Karpas-422 (cell line): ENCODE measurements at places on chromosomes 6 and 20. TPM values are rescaled to one million over a fixed set of nuclear protein-coding genes. Genes with fewer than 3 reads are reported as not detected.

DNA sequence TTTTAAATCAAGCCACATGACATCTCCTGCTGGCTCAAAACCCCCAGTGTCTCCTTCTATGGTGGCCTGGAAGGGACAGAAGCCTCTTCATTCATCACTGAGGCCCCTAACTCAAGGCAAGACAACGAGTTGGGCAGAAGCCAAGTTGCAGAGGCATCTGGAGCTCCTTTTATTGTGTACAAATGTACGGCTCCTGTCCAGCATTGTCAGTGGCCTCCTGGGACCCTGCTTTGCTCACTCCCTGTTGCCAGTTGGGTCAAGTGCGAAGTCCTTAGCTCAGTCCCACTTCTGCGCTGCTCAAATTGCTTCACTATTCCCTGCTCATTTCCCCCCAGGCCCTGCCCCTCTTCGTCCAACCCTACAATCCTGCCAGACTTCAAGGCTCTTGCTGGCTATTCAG is 181.2 kb upstream of the PMEPA1 start:
- no peak for DNase-seq

- no peak for DNase-seq
Observed at GRCh38 chr20:382291-383115, 1.9 kb downstream of the TRIB3 start.

- DNase-seq: no peak
Observed at GRCh38 chr6:36847991-36848390, 8.7 kb upstream of the CPNE5 start.

- no peak for DNase-seq
Observed at GRCh38 chr6:107737397-107737793, 86.7 kb downstream of the SCML4 start.

DNA sequence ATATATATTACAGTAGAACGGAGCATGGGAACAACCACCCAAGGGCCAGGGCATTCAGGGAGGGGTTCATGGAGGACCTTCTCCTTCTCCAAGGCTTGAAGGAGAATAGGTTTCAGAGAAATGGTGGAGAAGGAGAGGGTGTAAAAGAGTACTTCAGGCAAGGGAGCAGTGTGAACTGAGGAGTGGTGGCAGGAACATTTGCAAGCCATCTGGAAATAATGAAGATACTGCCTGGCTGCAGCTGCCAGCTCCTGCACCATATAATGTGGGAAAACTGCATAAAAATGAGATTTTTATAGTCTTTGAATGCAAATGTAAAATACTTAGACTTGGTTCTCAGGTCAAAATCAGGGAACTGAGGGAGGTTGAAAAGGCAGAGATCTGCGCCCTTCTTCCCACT is 9.6 kb upstream of the DEFB121 start:
- no peak for DNase-seq

DNA sequence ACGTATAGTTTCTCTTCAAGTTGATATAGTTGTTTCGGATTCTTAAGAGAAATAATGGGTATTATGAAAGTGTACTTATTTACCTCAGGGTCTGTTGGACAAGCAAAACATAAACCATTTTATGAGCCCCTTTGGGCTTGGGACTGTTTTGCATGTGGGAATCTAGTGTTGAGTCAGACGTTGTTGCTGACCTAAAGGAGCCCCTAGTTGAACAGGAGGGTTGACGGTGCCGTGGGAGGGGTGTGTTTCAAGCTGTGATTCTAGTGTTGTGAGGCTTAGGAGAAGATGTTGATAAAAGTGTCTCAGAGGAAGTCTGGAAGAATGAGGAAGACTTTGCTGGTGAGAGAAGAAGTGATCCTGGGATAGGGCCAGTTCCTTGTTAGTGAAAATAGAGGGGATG is 140.0 kb downstream of the ARID1B start:
- DNase-seq: no peak

DNA sequence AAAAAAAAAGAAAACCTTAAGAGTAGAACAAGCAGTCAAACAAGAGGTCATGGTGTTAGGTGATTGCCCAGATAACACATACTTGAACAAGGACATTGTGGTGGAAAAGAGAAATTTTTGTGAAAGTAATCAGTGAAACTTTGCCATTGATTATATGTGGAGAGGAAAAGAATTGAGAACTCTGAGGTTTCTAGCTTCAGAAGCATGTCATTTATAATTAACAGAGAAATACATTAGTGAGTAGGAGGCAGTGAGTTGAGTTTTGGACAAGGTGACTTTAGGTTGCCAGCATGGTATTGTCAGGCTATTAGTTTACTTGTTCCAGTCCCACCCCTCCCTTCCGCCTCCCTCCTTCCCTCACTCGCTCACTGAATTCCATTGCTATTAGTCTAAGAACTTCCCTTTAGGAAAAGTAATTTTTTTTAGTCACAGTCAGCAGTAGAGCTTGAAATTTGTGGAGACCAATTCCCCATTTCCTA is 17.2 kb downstream of the TAB2 start:
- DNase-seq: no peak

DNA sequence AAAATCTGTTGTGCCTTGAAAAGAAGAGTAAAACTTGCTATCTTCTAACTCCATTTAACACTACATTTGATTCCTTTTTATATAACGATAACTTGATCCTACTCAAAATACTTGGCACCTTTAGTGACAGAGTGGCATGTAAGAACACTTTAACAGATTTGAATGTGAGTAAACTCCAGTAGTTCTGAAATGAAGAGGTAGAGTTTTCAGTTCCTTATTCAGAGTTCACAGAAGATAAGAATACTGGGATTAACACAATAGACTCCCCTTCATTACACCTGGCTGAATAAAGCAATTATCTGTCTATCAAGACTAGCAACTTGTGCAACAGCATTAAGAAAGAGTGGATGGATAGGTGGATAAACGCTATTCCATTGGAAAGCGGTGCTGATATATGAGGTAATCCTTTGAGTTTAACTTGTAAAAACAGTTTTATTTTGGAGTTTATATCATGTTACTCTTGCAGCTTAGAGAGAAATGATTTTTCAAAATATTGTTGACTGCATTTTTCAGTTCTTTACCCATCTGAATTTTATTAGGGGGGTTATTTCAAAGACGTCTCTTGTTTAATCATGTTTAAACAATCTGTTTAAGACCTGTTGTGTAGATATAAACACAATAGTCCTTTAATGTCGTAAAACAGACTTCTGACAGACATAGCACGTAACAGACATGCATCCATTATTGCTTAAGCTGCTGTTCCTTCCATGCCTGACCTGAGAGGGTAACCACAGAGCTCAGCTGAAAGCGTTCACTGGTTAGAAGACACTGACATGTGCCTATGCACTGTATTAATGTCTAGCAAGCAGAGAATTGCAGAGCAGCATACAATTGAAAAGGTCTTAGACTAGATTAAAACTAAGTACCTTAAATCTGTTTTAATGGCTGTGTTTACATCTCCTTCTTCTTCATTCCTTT is 102.4 kb upstream of the SUPT3H start:
- no peak for DNase-seq

GRCh38 chr6:75142721-75143120 is 63.1 kb downstream of the COL12A1 start:
- no peak for DNase-seq

The ZSCAN23 gene
- total RNA-seq: 3.3 and 4.8 TPM in 2 replicates

The TSHZ2 gene
- 0.11 TPM in 1 of 2 replicates, not detected in the other for total RNA-seq

The FLOT1 gene
- total RNA-seq: 58.2 and 103 TPM in 2 replicates

The PSMF1 gene
- total RNA-seq: 26.3 and 39.1 TPM in 2 replicates

The BMP7 gene
- total RNA-seq: not detected in 2 replicates

The TOX2 gene
- 42.9 and 54.1 TPM in 2 replicates for total RNA-seq

The BPIFA2 gene
- not detected in 2 replicates for total RNA-seq
